SK-MEL-5 (cell line): ENCODE measurements at places on chromosomes 4 and X. TPM values are rescaled to one million over a fixed set of nuclear protein-coding genes. Genes with fewer than 3 reads are reported as not detected.

ZNF185 gene
- total RNA-seq, result 0.56 and 0.92 TPM in 2 replicates

PPBP gene
- total RNA-seq, result not detected in 2 replicates

MUC7 gene
- 0.69 TPM in 2 replicates for total RNA-seq

TLR10 gene
- 0.08 TPM in 1 of 2 replicates, not detected in the other for total RNA-seq

P2RY4 gene
- not detected in 2 replicates for total RNA-seq

DNA sequence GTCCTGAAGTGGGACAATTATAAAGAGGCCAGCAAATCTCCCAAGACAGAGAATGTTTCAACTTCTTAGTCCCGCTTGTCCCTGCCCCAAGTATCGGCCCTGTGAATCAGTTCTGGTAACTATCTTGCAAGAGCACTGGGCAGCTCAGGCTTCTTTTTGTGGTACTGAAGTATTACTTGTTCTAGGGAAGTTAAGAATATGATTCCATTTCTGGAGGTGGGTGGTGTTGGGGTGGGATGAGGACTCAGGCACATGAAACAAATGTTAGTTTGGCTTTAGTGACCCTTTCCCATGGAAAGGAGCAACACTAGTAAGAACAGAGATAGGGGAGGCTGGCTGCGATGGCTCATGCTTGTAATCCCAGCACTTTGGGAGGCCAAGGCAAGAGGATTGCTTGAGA, 28.9 kb downstream of the HOPX start:
- no peak for DNase-seq

GRCh38 chr4:8117278-8117682, 41.3 kb downstream of the ABLIM2 start:
- DNase-seq, result peak; percentile 85

DNA sequence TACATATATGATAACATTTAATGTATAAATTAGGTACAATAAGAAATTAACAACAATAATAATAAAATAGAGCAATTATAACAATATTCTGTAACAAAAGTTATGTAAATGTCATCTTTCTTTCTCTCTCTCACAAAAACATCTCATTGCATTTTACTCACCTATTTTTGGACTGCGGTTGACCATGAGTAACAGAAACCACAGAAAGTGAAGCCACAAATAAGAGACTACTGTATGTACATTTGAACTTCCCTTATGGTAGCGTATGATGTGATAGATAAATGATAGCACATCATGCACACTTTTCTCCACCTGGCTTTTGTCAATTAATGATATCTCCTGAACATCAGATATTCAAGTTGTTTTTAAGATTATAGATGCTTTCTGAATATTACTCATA, 80.5 kb downstream of the HNRNPD start:
- no peak for DNase-seq

DNA sequence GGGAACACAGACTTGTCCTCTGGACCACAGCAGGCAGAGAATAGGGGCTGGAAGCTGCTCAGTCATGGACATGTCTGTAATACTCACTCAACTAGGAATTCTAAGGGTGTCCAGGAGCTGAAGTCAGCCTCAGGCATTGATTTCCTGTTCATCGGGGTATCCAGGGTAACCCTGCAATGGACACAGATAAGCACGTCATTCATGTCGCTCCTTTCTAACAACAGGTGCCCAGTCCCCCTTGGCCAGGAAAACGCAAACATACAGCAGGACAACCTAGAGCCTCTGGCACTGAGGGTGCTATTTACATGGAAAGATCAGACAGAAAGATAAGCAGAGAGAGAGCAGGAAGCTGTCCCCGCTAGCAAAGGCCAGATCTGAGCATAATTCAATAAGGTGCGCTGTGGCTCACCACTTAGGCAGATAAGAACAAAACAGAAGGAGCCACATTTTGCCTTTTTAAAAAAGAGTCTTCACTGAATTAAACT, 21.3 kb downstream of the QDPR start:
- DNase-seq, result peak; percentile 21

DNA sequence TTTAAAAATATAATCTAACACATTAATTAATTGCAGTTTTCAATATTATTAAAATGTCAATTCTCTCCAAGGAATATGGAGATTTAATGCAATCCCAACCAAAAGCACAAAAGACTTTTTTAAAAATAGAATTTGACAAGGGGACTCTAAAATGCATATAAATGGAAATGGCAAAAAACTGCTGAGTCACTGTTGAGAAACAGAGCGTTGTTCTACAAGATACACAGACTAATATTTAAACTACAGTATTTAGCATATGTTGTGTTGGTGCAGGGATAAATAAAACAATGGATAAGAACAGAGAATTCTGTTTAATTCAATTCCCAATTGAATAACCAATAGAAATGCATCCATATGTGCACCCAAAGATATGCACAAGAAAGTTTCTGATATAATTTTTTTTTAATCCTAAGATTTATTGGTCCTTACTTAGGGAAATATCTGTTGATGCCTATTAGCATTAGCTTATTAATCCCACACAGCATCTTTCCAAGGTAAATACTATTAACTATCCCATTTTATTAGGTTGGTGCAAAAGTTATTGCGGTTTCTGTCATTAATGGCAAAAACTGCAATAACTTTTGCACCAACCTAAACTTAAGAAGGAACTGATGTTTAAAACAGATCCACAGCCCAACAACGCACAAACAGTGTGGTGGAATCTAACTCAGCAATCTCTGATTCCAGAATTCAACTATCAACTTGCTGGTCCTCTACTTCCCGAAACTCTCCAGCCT, 86.8 kb upstream of the VEGFC start:
- no peak for DNase-seq

- no peak for DNase-seq
These were observed 131.6 kb downstream of the ZNF330 start for GRCh38 chr4:141352331-141352730.

DNA sequence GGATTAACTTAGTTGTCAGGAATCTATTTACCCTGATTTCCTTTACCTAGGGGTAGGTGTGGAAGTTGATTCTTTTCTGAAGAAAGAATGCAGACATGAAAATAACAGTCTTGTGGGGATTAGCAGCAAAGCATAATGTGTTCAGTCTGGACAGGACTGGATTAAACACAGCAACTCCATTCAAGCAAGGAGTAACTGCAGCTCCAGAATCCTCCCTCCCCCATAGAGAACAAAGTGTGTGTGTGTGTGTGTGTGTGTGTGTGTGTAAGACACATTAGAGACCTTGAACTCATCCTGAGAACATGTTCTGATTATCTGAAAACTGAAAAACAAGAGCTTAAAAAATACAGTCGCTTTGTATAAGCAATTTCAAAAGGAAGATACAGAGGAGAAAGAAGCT, 9.3 kb downstream of the C4orf54 start:
- DNase-seq, result peak; percentile 7

DNA sequence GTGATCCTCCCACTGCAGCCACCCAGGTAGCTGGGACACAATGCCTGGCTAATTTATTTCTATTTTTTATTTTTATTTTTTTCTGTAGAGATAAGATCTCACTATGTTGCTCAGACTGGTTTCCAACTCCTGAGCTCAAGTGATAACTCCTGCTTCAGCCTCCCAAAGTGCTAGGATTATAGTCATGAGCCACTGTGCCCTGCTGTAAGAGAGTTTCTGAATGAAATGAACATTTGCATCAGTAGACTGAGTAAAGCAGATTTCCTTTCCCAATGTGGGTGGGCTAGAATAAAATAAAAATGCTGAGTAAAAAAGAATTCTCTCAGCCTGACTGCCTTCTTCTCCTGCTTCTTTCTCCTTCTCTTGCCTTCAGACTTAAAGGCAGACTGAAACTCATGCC, 555.4 kb upstream of the PITX2 start:
- DNase-seq, result no peak

DNA sequence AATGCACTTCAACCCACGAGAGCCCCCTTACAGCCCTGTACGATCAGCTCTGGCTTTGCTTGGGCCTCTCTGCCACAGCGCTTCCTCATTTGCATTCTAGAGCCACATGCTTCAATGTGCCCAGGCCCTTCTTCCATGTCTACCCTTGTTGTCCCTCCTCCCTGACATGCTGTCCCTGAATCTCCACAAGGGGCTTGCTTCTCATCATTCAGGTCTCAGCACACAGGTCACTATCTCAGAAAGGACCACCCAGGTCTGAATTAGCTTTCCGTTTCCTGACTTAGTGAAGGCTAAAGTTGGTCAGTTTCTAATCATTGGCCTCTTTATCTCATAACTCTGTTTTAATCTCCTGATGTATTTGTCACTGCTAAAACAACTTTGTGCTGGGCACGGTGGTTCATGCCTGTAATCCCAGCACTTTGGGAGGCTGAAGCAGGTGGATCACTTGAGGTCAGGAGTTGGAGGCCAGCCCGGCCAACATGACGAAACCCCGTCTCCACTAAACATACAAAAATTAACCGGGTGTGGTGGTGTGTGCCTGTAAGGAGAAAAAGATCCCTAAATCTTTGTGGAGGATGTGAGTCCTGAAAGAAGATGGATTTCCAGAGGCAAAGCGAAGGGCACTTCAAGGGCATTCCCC, 17.9 kb upstream of the SLC34A2 start:
- DNase-seq, result no peak

DNA sequence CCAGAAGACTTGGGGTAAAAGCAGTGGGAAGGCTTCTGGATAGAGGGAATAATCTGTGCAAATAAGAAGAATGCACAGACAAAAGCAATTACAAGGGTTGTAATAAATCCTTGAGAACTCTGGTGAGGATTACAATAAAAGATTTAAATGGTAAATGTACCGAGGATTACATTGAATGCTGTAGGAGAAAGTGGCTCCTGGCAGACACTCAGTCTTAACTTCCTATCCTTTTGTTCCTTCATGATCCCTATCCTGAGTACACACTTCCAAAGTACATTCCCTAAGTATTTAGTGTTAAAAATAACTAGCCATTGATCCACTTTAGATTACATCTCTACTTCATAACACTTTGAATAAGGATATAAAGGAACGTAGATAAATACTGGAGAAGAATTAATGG, 205.4 kb downstream of the SPATA18 start:
- no peak for DNase-seq

DNA sequence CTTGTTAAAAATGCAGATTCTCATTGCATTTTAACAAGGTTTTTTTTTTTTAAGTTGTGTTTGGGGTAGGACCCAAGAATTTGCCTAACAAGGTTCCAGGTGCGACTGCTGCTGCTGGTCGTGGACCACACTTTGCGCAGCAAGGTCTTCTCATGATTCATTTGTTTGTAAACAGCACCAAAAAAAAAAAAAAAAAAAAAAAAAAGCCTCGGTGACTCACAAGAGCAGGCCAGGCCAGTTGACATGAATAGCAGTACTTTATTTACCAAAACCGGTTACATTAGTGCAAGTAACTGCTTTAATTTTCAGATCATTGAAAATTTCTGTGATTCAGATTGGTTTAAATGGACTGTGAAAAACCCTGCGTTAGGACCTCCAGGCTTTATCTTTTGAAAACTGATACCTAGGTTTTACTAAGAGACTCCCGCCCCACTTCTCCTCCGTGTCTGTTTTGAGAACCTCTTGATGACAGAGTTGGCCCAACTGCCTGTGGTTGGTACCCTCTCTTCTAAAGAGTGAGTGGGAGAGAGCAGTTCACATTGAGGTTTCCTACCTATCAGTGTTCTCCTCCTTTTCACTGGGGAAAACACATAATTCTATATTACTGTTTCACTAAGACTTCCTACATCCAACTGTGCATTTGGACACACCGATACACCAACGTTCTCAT, 86.2 kb downstream of the PHEX start:
- DNase-seq, result no peak

DNA sequence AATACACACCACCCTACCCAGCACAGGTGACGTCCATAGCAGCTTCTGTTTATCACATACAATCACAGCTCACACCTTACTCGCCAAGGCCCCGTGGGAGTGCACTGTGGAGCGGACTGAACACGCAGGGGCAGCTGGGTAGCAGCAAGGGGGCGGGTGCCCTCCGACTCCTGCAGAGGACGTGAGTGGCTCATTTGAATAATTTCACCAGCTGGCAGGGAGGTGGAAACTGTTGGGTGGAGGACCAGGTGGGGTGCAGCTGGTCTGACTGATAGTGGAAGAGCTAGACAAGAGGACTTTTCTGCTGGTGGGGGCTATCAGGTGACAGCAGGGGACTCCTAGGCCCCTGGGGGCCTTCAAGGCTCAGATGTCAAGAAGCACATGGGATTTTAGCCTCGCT, 16.3 kb downstream of the MAN2B2 start:
- DNase-seq, result no peak

GRCh38 chr4:7411491-7411890, 23.2 kb downstream of the PSAPL1 start:
- no peak for DNase-seq

DNA sequence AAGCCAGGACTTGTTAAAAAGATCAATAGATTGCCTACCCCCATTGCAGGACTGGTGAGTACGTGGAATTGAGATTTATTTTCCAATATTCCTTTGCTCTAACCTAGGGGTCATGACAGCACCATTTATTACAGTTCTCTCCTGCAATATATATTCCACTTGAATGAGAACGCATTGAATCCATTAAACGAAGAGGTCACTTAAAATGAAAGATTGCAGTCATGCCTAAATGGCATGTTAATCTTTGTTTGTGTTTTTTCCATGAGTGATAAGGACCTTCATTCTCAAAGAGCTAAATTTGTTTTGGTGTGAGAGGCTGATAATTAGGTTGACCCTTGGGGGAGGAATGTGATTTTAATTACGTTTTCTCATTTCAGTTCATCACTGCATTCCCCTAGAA, 13.5 kb upstream of the LIMCH1 start:
- no peak for DNase-seq

- no peak for DNase-seq
These were observed 190.2 kb upstream of the POF1B start for GRCh38 chrX:85569686-85570085.
